ENCODE measurements at places on chromosomes 5 and 9.

DNA sequence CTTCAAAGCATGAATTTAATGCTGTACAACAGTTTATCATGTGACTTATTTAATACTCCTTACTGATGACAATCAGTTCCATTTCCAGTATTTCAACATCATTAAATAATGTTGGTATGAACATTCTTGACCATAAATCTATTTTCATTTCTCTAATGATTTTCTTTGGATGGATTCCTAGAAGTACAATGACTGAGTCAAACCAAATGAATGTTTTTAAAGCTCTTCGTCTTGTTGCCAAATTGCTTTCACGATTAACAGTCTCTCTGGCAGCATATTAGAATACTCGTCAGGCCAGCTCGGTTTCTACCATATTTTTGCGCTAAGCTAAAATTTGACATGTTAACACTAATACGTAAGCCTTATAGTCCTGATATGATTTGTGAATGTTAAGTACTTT is 197.0 kb downstream of the TRPM3 start:
- DNase-seq, result no peak

GRCh38 chr5:177403102-177403791 is 2.8 kb upstream of the PFN3 start:
- no peak for DNase-seq

GRCh38 chr9:115364991-115365390 is 247.0 kb upstream of the TNC start:
- no peak for DNase-seq

GRCh38 chr5:57777174-57777581 is 294.6 kb upstream of the ACTBL2 start:
- DNase-seq, result no peak

DNA sequence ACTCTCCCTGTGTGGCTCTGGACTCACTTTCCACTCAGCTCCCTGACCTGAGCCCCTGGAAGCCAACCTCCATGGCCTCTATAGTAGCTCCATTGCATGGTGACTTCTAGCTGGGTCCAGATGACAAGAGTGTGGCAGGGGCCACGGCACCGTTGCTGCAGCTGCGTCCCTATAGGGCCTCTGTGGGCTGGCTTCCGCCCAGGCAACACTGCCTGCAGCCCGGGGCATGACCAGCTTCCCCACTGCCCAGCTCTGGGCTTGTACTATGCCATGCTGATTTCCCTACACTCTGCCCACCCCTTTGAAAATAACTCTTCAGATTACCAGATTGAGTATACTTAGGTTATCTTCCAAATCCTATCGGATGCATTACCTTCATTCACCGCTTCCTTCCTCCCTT is 73.8 kb upstream of the NEURL1B start:
- no peak for DNase-seq

- DNase-seq, result no peak
Measured at GRCh38 chr9:126158588-126159429, 167.8 kb upstream of the MVB12B start.

GRCh38 chr5:80696450-80696849 is 41.7 kb upstream of the DHFR start:
- DNase-seq, result no peak

GRCh38 chr5:125401724-125402622 is 655.5 kb upstream of the ZNF608 start:
- DNase-seq, result no peak

- no peak for DNase-seq
Measured at GRCh38 chr5:77065256-77065655, 21.8 kb downstream of the ZBED3 start.

DNA sequence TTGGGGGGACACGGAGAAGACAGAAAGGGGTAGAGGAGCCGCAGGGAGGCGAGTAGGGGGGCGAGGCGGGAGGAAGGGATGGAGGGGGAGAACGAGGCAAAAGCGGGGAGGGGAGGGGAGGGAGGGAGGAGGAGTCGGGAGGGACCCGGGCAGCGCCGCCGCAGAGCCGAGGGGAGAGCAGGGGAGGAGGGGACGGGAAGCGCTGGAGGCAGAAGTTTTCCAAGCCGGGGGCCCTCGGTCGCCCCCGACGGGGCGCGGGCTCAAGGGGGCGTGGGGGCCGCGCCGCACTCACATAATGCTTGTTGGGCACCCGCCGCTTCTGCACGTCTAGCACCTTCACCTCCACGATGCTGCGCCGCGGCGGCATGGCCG is 353 bp downstream of the SH3PXD2B start:
- peak; percentile 81 for DNase-seq

DNA sequence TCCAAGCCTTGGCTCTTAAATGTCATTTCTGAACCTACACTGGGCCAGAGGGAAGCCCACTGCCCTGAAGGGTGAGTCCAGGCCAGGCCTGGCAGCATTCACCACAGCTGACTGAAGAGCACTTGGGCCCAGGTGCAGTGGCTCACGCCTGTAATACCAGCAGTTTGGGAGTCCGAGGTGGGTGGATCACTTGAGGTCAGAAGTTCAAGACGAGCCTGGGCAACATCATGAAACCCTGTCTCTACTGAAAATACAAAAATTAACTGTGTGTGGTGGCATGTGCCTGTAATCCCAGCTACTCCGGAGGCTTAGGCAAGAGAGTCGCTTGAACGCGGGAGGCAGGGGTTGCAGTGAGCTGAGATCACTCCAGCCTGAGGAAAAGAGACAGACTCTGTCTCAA is 5.1 kb downstream of the CCIN start:
- no peak for DNase-seq

- no peak for DNase-seq
Measured at GRCh38 chr5:122436615-122437014, 124.6 kb downstream of the SNCAIP start.

GRCh38 chr5:79963261-79964061 is 27.6 kb downstream of the MTX3 start:
- no peak for DNase-seq

DNA sequence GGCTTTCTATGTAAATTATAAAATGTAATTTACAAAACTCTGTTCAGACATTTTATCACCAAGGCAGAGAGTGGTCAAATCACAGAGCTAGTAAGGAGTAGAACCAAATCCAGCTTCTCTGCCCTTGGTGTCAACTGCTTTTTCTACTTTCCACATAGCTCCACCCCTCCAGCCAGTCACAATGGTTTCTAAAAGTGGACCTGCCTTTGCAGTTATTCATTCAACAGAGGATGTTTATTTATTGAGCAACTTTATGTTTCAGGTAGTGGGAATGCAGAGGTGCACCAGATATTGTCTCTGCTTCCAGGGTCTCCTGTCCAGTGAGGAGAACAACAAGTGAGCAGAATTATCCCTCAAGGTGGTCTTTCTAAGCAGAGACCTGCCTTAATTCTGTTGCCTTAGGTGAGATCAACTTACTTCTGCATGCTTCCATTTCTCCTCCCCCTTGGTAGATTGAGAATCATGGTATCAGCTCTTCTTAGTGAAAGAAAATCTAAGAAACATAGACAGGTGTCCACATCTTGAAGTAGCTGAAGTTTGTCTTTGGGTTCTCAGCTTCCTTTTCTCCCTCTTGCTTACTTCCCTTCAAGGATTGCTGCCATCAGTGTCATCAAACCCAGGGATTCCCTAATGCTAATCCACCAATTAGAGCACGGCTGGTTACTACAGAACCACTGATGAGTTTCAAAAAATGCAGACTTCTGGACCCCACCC is 17.2 kb upstream of the PDCD1LG2 start:
- DNase-seq, result no peak

DNA sequence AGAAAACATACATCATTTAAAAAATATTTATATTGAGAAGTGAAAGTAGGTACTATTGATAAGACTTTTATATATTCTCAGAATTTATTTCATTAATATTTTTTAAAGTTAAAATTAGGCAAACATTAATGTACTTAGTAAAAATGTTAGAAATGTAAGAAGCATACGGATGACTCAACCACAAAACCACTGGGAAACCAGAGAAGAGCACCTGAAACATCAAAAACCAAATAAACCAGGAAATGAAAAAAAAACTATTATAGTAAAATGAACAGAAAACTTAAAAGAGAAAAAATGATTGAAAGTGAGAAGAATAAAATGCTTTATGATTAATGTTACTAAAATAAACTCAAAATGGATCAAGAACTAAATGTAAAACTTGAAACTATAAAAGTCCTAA is 233.2 kb upstream of the DAB2 start:
- DNase-seq, result no peak

DNA sequence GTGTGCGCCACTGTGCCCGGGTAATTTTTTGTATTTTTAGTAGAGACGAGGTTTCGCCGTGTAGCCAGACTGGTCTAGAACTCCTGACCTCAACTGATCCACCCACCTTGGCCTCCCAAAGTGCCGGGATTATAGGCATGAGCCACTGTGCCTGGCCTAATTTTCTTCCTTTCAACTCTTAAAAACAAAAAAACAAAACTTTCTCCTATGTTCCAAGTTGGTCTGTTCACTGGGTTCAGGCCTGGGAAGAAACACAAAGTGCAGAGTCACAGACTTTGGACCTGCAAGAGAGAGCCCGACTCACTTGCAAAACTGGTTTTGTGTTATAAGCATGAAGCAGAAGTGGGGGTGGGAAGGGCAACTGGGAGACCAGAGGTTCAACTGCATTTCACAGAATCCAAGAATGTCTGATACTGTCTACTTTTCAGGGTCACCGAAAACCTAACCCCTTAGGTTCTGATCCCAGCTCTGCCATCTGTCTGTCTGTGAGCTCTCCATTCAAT is 5.2 kb upstream of the HDHD3 start:
- DNase-seq, result no peak

- no peak for DNase-seq
Measured at GRCh38 chr5:76082772-76083554, at the start of gene SV2C. SV2C (plus strand) TSS chr5:76083383; CDS start chr5:76131751, 48,368 bp downstream.

- DNase-seq, result no peak
Measured at GRCh38 chr5:38515646-38516045, 40.8 kb downstream of the LIFR start.

DNA sequence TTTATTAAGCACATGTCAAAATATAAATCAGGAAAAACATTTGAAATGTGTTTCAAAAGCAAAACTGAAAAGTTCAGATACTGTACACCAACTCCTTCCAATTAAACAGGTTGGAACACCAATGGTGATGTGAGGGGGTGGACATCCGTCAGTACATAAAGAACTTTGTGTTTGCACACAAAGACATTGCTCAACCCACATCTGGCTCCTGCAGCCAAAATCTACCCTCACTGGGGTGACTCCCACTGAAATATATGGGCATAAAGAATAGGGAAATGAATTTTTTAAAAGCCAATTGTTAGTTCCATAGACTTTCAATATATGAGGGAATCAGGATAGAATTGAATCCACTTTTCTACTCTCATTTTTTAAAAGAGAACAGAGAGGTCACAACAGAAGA is 63.9 kb downstream of the MEGF9 start:
- DNase-seq, result no peak

DNA sequence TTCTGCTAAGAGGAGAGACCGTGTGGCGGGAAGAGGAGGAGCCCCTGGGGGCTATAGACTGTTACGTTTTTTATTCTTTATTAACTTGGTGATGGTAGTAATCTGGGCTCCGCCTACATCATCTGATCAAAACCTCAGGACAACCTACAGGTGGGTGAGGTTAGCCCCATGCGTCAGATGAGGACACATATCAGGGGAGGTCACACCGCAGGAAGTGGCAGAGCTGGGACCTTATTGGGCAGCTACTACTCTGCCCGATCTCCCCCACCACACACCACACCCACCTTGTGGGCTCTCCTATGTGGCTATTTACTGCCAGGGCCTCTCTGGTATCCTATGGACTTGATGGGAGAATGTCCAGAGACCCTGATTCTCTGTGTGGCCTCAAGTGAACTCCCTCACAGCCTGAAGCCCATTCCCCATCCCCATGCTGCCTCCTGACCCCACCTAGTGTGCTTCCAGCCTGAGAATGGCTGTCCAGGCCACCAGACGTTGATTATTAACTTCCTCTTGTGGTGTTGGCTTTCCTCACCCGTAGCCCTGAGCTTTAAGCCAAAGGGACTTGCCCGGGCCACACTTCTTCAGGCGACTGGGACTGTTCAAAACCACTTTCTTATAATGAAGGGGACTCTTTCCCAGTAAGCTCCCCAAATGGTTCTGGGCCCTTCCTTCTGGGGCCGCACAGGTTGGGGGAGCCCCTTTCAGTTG is 8.2 kb downstream of the UNC5A start:
- no peak for DNase-seq

DNA sequence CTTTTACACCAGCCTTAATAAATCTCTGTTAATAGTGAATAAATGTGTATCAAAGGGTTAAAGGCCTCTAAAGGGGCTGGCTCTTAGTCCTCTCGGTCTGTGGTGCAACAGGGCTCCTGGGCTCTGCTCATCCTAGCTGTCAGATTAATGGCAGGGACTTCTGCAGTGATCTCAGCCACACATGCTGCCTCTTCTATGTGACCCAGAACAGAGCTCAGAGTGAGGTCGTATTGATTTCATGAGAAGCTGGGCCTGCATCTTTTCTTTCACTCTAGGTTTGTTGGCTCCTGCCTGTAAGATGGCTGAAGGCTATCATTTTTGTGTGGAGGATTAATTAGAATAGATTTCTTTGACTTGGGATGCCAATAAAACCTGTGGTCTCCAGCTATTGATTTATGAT is 165.0 kb upstream of the GLRA1 start:
- no peak for DNase-seq

Measured in right forelimb (tissue), 1 donor.